ENCODE measurements at places on chromosomes 2 and 18. TPM values are rescaled to one million over a fixed set of nuclear protein-coding genes. Genes with fewer than 3 reads are reported as not detected.

Gene IDH1
- polyA plus RNA-seq: 37.5 TPM

Gene TEKT4
- polyA plus RNA-seq: not detected

Gene ATG16L1
- 13.8 TPM for polyA plus RNA-seq

DNA sequence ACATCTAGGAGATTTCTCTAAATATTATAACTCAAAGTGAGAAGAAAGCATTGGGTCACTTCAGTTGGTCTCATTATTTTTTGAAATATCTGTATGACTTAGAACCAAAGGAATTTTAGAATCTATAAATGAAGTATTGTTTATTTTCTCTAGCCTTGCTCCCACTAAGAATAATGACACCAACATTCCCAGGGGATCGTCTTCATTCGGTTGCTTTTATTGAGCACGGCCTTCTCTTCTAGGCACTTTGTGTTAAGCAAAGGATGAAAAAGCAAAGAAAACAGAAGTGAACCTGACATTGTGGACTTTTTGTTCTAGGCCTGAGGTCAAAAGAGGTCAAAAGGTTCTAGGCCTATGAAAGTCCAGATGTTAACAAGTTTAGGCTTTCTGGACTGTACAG is 231.9 kb downstream of the GALR1 start:
- no peak for DNase-seq

DNA sequence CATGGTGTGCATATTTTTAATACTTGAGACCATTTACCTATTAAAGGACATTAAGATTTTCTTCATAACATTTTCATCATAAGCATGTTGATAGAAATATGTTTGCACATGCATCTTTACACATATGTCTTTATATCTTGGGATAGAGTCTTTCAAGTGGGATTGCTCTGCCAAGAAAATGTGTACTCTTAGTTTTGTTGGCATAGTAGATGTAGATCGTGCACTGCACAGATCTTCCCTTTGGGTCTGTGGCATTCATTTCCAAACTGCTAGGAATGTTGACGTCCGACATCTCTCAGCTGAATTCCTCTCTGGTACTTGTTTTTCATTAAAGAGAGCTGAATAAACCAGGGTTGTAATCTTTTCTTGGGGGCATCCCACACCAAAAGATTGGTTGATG is 183.2 kb upstream of the RPRM start:
- no peak for DNase-seq

GRCh38 chr2:27096748-27097297 is 10.3 kb downstream of the KHK start:
- DNase-seq: no peak

GRCh38 chr2:159030674-159031380 is 62.4 kb downstream of the TANC1 start:
- DNase-seq: no peak
